DND-41 (cell line): ENCODE measurements at places on chromosomes 12 and 14.

DNA sequence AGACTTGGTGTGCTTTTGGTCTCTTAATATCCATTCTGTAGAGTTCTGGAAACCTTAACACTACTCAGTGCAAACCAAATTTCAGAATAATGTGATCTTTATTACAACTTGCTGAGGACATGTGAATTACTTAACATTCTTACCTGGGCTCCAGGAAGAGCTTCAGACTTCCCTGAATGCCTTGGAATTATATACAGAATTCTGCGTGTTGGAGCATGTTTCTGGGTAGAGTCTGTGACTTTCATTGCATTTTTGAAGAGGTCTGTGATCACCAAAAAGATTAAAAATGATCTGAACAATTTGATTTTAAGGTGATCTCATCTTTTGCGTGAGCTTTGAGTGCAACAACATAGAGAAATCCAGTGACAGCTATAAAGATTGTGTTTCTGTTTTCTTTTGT lies 35.4 kb downstream of the ZDHHC17 start:
- H3K36me3 ChIP-seq: peaks cover 20% of the 10 kb centered on the region; the same call in 1 of the 2 replicates
- H3K4me3 ChIP-seq: no peak overlapping the region
- no peaks in the 10 kb centered on the region for H3K4me1 ChIP-seq
- DNase-seq: no peak
- H3K27me3 ChIP-seq: no peaks in the 10 kb centered on the region

DNA sequence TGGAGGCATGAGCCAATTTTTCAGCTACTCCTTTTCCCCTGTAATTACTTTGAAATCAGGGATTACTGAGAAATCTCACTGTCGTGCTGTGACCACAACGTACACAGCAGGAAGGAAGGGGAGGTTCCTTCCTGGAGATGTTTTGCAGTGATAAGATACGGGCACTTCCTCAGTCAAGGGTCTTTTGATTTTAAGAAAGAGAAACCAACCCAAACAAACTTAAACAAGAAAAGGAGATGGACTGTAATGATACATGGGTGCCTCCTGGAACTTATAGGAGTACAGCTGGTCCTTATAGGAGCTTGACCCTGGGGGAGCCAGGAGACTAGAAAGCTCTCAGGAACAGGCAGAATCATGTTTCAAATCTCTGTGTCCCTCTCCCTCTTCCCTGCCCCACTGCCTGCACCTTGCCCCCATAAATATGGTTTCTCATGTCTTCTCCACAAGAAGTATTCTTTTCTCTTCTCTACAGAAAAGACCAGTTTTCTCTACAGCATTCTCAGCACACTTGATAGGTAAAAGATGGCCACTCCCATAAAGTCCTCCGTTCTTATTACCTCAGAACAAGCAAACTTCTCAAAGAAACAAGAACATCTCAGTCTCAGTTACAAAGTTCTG lies 281.1 kb upstream of the AMIGO2 start:
- no peaks in the 10 kb centered on the region for H3K27me3 ChIP-seq
- H3K4me1 ChIP-seq: peaks cover 57% of the 10 kb centered on the region
- H3K4me3 ChIP-seq: no peak overlapping the region
- DNase-seq: peak; percentile 80

- no peak overlapping the region for H3K4me3 ChIP-seq
- peak overlapping the region; percentile 97 for H3K27ac ChIP-seq
- H3K36me3 ChIP-seq: no peaks in the 10 kb centered on the region
- peaks cover 36% of the 10 kb centered on the region for H3K4me1 ChIP-seq
- DNase-seq: peak; percentile 88
Measured at GRCh38 chr14:101595887-101596721, 34.8 kb downstream of the DIO3 start.

GRCh38 chr12:123621101-123621500 lies 12.4 kb downstream of the EIF2B1 start:
- no peak for DNase-seq
- no peak overlapping the region for H3K4me3 ChIP-seq
- no peaks in the 10 kb centered on the region for H3K27me3 ChIP-seq
- no peaks in the 10 kb centered on the region for H3K4me1 ChIP-seq
- no peak overlapping the region for H3K27ac ChIP-seq

GRCh38 chr12:43836475-43836989 lies 651 bp downstream of the TMEM117 start:
- H3K27ac ChIP-seq: no peak overlapping the region
- DNase-seq: no peak
- peak overlapping the region; percentile 55 for H3K4me3 ChIP-seq
- H3K27me3 ChIP-seq: peaks cover 44% of the 10 kb centered on the region
- H3K4me1 ChIP-seq: peaks cover 13% of the 10 kb centered on the region

- H3K27ac ChIP-seq: no peak overlapping the region
- peaks cover 87% of the 10 kb centered on the region for H3K36me3 ChIP-seq
- no peak for DNase-seq
- H3K4me1 ChIP-seq: no peaks in the 10 kb centered on the region
Measured at GRCh38 chr12:111868676-111869588, 26.9 kb downstream of the MAPKAPK5 start.

DNA sequence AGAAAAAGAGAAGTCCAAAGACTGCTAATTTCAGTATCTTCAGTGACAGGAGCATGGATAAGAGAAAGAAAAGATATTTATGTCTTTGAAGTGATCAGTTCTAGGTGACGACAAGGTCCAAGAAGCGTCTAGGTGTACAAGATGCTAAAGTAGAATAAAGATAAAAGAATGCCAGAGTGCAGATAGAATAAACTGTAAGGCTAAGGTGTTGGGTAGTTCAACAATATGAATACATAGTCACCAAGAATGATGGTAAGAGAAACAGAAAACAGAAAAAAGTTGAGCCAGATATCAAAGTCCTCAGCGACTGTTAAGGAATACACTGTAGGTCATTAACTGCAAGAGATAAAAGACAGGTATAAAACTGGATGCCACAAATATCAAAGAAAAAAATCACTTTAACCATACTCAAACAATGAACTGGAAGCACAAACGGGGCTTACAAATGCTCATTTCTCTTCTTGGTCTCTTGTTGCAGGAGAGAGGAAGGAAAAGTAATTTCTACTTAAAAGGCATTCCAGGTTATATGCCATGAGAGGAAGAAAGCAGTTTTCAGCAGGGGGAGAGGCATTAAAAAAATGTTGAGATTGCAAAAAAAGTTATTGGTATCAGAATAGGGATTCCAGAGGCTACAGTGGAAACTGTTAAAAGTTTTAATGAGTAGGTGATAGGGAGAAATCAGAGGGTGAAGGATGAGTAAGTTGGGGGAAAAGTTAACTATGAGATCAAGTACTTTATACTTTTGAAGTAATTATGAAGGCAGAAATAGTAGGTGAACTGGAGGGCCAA lies 121.5 kb downstream of the CEP83 start:
- no peak overlapping the region for H3K4me3 ChIP-seq
- H3K27me3 ChIP-seq: no peaks in the 10 kb centered on the region
- no peak overlapping the region for H3K27ac ChIP-seq
- no peaks in the 10 kb centered on the region for H3K4me1 ChIP-seq
- no peak for DNase-seq

DNA sequence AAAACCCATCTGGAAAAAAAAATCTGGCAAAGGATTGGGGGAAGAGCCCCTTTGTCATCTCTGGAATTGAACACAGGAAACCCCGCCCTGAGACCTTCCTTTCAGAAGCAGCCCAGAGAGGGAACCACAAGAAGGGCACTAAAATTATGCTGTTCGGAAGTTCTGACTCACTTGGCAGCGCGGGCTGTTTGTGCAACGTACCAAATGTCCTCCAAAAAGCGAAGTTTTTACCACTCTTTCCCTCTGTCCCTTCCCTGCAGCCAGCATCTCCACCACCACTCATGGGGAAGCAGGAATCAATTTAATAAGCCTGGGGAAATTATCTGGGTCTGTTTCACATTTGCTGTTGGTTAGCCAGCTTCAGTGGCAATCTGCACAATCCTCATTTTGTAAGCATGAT lies 3.2 kb upstream of the SYNE3 start:
- DNase-seq: peak; percentile 60
- H3K27me3 ChIP-seq: peaks cover 14% of the 10 kb centered on the region
- peaks cover 37% of the 10 kb centered on the region for H3K4me1 ChIP-seq

GRCh38 chr12:111063295-111064026 lies 143.1 kb upstream of the MYL2 start:
- H3K27ac ChIP-seq: no peak overlapping the region
- H3K4me1 ChIP-seq: peaks cover 6% of the 10 kb centered on the region
- no peak for DNase-seq
- H3K36me3 ChIP-seq: no peaks in the 10 kb centered on the region
- H3K4me3 ChIP-seq: no peak overlapping the region

GRCh38 chr14:32706721-32707519 lies 231.8 kb upstream of the NPAS3 start:
- no peak overlapping the region for H3K27ac ChIP-seq
- H3K27me3 ChIP-seq: peaks cover 5% of the 10 kb centered on the region
- no peaks in the 10 kb centered on the region for H3K4me1 ChIP-seq
- no peak overlapping the region for H3K4me3 ChIP-seq
- DNase-seq: no peak

DNA sequence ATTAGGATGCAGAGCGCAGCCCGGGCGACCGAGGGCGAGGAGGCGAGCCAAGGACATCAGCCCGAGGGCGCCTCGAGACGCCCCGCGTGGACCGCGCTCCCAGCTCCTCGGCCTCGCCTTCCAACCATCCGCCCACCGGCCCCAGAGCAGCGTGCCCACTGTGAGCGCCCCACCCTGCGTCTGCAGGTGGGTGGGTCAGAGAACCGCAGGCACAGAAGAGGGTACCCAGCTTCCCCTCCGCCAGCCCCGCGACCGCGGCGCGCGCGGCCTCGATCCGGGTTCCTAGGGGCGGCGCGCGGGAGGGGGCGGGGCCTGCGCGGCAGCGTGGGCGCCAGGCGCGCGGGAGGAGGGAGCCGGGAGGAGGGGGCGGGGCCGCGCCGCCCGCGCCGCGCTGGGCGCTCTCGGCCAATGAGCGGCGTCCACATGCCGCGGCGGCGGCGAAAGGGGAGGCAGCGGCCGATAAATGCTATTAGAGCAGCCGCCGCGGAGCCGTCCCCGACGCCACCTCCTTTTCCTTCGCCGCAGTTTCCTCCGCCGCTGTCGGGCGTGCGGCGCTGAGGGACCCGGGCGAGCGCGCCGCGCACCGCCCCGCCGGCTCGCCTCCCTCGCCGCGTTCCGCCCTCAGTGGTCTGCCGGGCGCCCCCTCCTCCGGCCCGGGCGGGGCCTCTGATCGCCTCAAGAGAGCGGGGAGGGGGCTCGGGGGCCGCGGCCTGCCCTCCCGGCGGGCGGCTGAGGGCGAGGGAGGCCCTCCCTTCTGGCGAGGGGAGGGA lies at the start of gene ATP2A2:
ATP2A2 (plus strand) TSS at position 469 of the 770 bp plus-strand sequence. CDS start 543 bp downstream, outside the sequence.
- no peaks in the 10 kb centered on the region for H3K27me3 ChIP-seq
- H3K36me3 ChIP-seq: peaks cover 32% of the 10 kb centered on the region
- H3K4me1 ChIP-seq: peaks cover 53% of the 10 kb centered on the region
- peak; percentile 90 for DNase-seq
- H3K27ac ChIP-seq: peak within 1 kb of the TSS; percentile 91

- H3K36me3 ChIP-seq: no peaks in the 10 kb centered on the region
- H3K4me1 ChIP-seq: peaks cover 1% of the 10 kb centered on the region
- H3K27me3 ChIP-seq: no peaks in the 10 kb centered on the region
- DNase-seq: no peak
Measured at GRCh38 chr12:97601934-97602720, 139.5 kb downstream of the RMST start.

GRCh38 chr12:56221232-56221756 lies 428 bp downstream of the RNF41 start:
- H3K4me3 ChIP-seq: peak overlapping the region; percentile 78
- no peaks in the 10 kb centered on the region for H3K27me3 ChIP-seq
- H3K27ac ChIP-seq: peak overlapping the region; percentile 85
- DNase-seq: no peak

GRCh38 chr12:31875609-31875964 lies 83.6 kb upstream of the RESF1 start:
- no peaks in the 10 kb centered on the region for H3K36me3 ChIP-seq
- H3K27ac ChIP-seq: peak overlapping the region; percentile 90
- H3K27me3 ChIP-seq: no peaks in the 10 kb centered on the region
- peaks cover 40% of the 10 kb centered on the region for H3K4me1 ChIP-seq

- no peaks in the 10 kb centered on the region for H3K27me3 ChIP-seq
- no peak for DNase-seq
- H3K27ac ChIP-seq: no peak overlapping the region
Measured at GRCh38 chr12:112945515-112945914, 7.2 kb downstream of the OAS3 start.

GRCh38 chr14:21852061-21852664 lies 178.5 kb upstream of the OR4E1 start:
- no peaks in the 10 kb centered on the region for H3K36me3 ChIP-seq
- no peak overlapping the region for H3K4me3 ChIP-seq
- H3K4me1 ChIP-seq: no peaks in the 10 kb centered on the region
- H3K27me3 ChIP-seq: peaks cover 22% of the 10 kb centered on the region
- DNase-seq: peak; percentile 74

DNA sequence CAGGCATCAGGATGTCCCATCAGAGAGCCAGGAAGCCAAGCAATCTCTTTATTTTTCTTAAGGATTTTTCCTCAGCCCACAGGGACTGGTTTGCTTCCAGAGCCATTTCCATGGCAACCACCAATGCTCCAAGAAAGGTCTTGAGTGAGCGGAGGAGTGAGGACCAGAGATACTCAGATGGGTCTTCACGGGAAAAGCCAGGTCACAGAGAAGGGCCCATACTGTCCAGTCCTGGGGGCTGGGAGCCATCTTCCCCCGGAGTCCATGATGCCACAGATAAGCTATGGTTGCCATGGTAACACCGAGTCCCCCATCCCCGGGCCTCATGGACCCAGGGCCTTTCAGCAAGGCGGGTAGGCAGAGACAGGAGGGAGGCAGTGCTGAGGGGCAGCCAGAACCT lies 28.6 kb downstream of the CMKLR1 start:
- DNase-seq: no peak
- no peak overlapping the region for H3K27ac ChIP-seq
- H3K4me3 ChIP-seq: no peak overlapping the region

GRCh38 chr14:96876747-96877146 lies 79.6 kb downstream of the VRK1 start:
- H3K27me3 ChIP-seq: no peaks in the 10 kb centered on the region
- DNase-seq: no peak
- H3K4me3 ChIP-seq: no peak overlapping the region
- no peak overlapping the region for H3K27ac ChIP-seq
- H3K4me1 ChIP-seq: no peaks in the 10 kb centered on the region

DNA sequence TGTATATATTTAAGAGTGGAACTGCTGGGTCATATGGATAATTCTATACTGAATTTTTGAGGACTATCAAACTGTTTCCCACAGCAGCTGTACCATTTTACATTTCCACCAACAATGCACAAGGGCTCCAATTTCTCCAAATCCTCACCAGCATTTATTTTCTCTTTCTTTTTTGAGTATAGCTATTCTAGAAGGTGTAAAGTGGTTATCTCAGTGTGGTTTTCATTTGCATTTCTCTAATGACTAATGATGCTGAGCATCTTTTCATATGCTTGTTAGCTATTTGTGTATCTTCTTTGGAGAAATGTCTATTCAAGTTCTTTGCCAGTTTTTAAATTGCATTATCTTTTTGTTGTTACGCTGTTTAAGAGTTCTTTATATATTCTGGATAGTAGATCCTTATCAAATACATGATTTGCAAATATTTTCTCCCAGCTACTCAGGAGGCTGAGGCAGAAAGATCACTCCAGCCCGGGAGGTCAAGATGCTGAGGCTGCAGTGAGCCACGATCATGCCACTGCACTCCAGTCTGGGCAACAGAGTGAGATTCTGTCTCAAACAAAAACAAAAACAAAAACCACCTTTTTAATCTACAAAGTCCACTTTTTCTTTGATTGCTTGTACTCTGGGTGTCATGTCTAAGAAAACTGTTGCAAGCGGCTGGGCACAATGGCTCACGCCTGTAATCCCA lies 32.8 kb downstream of the GTF2A1 start:
- no peak for DNase-seq
- no peak overlapping the region for H3K27ac ChIP-seq
- peaks cover 16% of the 10 kb centered on the region for H3K4me1 ChIP-seq
- no peaks in the 10 kb centered on the region for H3K27me3 ChIP-seq
- H3K4me3 ChIP-seq: no peak overlapping the region

GRCh38 chr14:60723116-60723906 lies 840 bp downstream of the SIX4 start:
- H3K4me3 ChIP-seq: peak overlapping the region; percentile 53
- peak; percentile 13 for DNase-seq
- no peaks in the 10 kb centered on the region for H3K36me3 ChIP-seq
